Stimulated activated CD8-positive, alpha-beta memory T cell treated with anti-CD3 and anti-CD28 coated beads, Interleukin-15, amount 100 ng/mL, for 4 hours (primary cell): ENCODE measurements at places on chromosomes 5 and 9.

GRCh38 chr5:111530298-111530740 is 18.0 kb upstream of the STARD4 start:
- peak; percentile 82 for DNase-seq

GRCh38 chr9:133739408-133740280 is 1.5 kb upstream of the SARDH start:
- no peak for DNase-seq

DNA sequence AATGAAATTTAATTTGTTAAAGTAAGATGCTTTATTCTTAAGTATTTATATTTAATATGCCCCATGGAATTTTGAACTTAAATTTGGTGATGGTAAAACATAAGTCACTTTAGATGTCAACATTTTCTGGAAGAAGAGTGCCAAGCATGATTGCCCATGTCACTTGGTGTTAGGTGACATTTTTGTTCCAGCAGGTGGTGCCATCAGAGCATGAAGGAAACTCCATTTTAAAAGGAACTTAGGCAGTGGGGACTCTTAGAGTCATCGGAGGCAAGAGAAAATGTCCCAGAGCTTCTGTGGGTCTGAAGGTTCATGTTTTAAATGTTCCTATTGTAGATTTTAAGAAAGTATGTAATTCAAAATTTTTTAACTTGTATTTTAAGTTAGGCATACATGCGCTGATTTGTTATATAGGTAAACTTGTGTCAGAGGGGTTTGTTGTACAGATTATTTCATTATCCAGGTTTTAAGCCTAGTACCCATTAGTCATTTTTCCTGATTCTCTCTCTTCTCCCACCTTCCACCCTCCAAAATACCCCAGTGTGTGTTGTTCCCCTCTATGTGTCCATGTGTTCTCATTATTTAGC is 789.3 kb downstream of the SEMA5A start:
- DNase-seq: no peak

DNA sequence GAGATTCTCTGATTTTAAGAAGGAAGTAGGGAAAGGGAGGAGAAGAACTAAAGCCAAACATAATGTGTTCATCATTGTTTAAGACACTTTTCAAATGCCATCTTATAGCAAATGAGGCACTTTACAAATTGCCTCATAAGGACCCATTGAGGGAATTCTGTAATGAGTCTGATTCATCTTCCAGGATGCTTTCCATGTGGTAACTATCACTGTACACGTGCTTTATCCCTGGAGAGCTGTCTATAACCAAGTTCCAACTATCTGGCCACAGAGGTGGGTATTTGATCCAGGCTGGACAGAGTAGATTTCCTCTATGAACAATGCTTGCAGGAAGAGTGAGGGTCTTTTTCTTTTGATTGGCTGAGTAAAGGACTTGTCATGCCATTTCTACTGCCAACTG is 183.5 kb upstream of the NFIB start:
- no peak for DNase-seq

GRCh38 chr9:127283917-127284497 is 19.4 kb downstream of the GARNL3 start:
- DNase-seq: no peak

DNA sequence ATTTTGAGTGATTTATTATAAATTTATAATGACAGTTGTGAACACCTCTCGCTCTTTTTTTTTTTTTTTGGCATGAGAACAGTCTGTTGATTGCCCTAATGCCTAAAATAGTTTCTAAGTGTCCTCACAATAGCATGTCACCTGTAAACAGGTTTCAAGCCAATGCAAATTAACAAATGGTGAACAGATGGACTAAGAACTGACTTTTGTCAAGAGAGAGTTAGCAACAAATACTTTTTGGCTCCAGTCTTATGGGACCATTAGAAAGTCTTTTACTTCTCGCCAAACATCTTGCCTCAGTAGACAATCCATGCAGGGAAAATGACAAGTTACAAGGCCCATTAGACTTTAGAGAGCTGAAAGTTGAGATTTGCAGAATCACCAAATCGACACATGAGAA is 67.8 kb downstream of the MED27 start:
- no peak for DNase-seq
